ENCODE measurements at places on chromosomes 4 and X.

DNA sequence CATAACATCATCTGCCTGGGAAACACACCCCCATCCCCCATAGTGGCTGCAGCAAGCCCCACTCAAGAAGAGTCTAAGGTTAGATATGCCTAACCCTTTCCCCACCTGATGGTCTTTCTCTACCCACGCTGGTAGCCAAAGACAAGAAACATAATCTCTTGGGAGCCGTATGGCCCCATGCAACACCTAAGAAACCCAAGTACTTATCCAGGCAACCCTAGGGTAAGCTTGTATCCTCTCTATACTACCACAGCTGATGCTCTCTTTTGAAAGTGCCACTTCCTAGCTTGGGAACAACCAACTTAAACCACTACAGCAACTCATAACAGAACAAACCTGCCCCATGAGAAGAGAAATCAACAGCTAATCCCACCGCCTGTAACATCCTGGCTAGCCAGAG, 161.1 kb downstream of the MSN start:
- DNase-seq: no peak

DNA sequence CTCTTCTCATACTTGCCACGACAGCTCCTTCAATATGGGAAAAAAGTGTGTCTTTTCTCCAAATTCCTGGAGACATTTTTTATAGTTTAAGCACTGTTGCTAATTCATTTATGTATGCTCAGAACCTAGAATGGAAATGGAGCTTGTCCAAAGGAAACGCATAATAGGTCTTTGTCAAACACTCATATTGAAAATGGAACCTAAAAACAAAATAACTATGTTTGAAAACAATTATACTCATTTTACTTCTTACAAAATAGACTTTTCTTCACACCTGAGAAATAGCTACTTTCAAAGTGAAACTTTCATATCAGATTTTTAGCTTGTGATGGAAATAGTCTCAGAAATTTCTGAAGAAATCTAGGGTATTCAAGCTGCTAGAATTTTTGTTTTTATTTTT, 529.7 kb upstream of the BOD1L1 start:
- no peak for DNase-seq

- peak; percentile 94 for DNase-seq
Measured at GRCh38 chr4:152352622-152353116, 183.2 kb downstream of the FBXW7 start.

DNA sequence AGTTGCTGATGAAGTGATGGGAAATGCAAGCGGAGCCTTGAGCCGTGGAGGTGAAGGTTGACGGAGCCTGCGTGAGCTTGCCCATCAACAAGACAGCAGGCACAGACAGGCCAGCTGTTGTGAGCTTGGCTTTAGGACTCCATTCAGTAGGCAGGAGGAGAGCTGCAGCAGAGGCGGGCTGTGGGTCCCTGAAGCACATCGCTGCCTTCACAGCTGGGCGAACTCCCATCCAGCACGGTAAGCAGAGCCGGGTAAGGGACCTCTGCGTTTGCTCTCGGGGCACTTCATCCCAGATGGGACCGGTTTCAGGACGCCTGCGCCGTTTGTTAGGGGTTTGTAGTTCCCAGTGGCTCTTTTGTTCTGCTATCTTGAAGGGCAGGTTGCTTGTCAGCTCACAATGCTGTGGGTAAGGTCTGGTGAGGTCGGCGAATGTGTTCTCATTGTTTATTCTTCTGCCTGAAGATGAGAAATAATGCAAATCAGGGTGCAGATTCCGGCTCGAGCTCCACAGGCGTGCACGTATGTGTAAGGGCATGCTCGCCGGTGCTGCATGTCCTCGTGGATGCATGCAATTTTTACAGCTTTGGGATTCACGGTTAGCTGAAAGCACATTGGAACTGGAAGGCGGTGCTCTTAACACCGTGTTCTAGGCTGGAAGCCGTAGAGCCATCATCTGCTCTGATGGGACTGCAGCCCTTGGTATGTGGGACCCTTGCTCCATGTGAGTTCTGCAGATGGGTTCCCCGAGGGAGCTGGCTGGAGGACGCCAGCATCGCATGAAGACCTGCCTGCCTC, 54.6 kb upstream of the CLDN34 start:
- DNase-seq: no peak

DNA sequence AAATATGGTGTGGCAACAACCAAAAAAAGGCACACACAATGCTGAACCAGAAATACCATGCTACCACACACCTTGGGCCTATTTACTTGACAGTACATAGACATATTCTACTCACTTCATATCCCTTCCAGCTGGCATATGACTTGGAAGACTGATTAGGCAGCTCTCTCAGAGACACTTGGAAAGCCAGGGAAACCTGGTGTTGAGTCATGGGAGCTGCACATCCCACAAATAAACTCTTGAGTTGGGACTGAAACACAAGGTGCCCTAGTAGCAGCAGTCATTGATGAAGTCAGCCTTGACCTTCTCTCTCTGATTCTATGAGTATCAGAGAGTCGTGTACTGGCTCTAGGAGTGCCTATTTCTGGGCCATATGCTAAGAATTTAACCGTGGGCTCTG, 776.6 kb upstream of the LCORL start:
- DNase-seq: no peak

GRCh38 chrX:40272776-40273175, 175.0 kb upstream of the BCOR start:
- DNase-seq: no peak

GRCh38 chr4:66804979-66805378, 740.3 kb downstream of the CENPC start:
- DNase-seq: no peak

- DNase-seq: no peak
Measured at GRCh38 chr4:5084911-5085475, 33.7 kb downstream of the STK32B start.

- no peak for DNase-seq
Measured at GRCh38 chrX:118189000-118189399, 72.4 kb upstream of the KLHL13 start.

DNA sequence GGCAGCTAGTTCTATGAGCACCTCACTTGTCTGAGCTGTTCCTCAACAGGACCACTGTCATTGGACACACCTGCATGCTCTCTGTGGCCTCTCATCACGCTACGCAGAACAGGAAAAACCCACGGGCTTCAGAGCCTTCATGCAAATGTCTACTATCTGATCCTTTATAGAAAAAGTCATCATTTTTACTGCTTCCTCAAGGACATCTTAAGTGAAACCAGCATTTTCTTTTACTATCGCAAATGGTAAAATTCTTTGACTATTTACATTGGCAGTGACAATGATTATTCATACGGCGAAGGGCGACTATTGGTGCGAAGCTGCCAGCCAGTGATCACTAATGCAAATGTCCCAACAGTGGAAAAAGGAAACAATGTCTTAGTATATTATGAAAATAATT, 147.0 kb downstream of the AFAP1 start:
- no peak for DNase-seq

GRCh38 chrX:41733939-41734338, 10.0 kb downstream of the GPR82 start:
- DNase-seq: no peak

DNA sequence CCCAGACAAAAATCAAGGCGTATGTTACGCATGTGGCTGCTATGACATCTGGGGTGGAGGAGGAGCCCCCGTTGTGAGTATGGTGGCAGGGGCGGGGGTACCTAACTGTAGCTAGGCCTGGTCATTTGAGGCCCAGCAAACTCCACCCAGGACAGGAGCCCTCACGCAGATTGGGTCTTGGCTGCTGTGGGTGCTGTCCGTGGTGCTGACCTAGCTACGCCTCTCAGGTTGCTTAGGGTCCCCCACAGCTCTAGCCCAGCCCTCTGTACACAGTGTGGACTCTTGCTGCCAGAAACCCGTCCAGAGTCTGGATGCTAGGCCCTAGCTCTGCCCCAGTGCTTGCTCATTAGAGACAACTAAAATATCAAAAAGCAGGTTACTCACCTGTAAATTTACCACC, 146.7 kb upstream of the PSAPL1 start:
- peak; percentile 7 for DNase-seq

DNA sequence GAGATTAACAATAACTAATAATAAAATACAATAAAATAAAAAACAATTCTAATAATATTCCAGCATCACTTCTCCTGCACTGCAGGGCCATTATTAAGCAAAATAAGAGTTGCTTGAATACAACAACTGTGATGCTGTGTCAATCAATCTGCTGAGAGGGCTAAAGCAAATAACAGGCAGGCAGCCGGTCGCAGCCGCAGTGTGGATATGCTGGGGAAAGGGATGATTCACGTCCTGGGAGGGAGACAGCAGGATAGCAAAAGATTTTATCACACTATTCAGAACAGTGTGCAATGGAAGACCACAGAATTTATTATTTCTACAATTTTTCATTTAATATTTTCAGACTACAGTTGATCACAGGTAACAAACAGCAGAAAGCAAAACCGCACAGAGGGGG, 76.5 kb upstream of the SMARCAD1 start:
- DNase-seq: no peak

- DNase-seq: peak; percentile 69
Measured at GRCh38 chrX:106707771-106708454, 18.6 kb upstream of the RNF128 start.

- peak; percentile 72 for DNase-seq
Measured at GRCh38 chr4:15149839-15150592, 147.7 kb downstream of the CPEB2 start.

DNA sequence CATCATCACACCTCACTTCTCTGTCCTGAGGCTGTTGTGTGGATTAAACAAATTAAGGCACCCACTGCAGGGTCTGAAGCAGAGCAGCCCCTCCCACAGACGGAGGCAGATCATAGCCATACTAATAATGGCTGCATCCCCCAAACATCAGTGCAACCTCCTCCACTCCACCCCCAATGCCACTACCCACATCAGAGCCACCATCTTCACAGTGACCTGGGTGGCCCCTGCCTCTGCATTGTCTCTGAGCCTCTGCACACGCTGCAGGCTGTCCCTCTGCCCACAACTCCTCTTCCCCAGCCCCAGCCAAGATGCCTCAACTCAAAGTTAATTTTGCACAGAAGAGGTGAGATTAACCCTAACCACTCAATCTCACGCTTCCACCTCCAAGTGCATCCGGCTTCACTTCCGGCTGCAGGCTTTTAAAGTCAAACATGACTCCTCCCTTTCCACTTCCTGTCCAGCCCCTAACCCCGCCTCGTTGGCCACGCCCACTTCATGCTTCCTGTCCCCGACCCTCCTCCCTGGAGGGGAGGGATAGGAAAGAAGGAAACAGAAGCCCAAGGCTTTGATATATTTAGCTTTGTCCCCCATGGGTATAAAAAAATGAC, 22.7 kb downstream of the JAKMIP1 start:
- peak; percentile 38 for DNase-seq

GRCh38 chr4:167966143-167966542, 126.2 kb upstream of the ANXA10 start:
- peak; percentile 44 for DNase-seq
